ENCODE measurements at places on chromosomes 6 and 20.

GRCh38 chr6:4936681-4937041, 67.2 kb downstream of the RPP40 start:
- DNase-seq, result no peak

- no peak for DNase-seq
Observed at GRCh38 chr6:52360601-52361413, 1.1 kb upstream of the PAQR8 start.

DNA sequence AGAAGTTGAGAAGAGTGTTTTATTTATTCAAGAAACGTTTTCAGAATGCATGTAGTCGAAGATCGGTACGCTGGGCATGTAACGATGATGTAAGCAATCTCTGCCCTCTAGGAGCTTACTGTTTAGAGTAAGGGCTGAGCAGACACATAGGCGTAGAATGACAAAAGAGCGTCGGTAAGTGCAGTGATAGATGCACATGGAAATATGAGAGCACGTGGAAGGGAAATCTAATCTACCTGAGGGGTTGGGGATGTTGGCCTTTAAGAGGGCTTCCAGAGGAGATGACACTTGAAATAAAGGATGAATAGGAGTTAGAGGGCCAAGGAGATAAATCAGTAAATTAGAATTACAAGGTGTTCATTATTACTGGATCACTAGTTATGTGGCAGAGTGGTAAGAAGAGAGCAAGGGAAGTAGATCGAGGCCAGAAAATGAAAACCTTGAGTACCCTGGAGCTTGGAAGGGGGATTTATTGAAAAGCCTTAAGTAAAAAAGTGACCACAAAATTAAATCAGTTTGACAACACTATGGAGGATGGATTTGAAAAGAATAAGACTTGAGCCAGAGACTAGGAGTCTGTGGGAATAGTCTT, 782 bp downstream of the TRMT11 start:
- no peak for DNase-seq

DNA sequence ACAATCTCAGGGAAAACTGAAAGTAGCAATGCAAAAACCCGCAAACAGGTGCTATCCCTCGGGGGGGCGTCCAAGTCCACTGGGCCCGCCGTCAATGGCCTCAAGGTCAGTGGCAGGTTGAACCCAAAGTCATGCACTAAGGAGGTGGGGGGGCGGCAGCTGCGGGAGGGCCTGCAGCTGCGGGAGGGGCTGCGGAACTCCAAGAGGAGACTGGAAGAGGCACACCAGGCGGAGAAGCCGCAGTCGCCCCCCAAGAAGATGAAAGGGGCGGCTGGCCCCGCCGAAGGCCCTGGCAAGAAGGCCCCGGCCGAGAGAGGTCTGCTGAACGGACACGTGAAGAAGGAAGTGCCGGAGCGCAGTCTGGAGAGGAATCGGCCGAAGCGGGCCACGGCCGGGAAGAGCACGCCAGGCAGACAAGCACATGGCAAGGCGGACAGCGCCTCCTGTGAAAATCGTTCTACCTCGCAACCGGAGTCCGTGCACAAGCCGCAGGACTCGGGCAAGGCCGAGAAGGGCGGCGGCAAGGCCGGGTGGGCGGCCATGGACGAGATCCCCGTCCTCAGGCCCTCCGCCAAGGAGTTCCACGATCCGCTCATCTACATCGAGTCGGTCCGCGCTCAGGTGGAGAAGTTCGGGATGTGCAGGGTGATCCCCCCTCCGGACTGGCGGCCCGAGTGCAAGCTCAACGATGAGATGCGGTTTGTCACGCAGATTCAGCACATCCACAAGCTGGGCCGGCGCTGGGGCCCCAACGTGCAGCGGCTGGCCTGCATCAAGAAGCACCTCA, 166.3 kb downstream of the DTNBP1 start:
- no peak for DNase-seq

GRCh38 chr6:40881501-40881900, 157.5 kb downstream of the UNC5CL start:
- no peak for DNase-seq

- no peak for DNase-seq
Observed at GRCh38 chr20:9281803-9282202, 212.9 kb downstream of the PLCB4 start.

DNA sequence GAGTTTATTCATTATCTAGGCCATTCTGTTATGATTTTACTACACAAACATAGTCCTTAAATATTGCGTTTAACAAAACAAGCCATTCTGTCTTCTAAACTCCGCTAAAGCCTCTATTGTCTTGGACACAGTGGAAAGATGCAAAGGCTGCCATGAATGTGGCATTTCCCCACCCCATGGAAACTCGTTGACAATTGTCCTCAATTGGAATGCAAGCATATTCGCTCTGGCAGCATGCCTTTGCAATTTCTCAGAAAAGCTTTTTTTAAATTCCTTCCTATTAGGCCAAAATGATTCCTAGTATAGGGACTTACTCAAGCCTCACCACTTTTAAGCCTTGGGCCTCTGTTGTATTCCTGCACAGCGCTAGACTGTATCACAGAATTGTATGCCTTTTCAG, 22.8 kb downstream of the OR2A4 start:
- DNase-seq, result peak; percentile 3

DNA sequence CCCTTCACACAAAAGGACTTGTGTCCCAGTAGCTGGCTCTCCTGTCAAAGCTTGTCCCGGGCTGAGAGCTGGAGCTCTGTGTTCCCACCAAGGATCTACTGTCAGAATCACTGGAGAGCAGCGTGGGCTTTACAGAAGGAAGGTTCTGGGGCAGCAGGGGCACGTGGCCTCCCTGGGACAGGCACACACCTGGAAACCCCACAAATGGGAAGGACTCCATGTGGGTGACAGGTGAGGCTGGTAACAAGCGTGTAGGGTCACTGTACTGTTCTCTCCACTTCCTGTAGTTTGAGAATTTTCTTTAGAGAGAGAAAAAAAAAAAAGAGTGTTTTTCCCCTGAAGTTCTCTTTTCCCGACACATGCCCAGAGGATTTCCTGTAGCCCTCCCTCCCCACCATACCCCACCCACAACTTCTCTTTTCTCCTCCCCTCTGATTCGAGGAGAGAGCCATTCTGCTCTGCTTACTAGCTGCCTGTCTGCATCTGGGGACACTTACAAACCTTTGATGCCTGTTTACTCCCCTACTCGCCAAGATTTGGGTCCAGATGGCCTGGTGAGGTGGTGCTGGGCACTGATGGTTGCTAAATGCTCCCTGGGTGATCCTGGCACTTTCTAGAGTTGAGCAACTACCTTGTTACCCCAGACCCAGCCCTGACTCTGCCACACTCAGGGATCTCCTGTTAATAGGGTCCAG, 84.1 kb upstream of the SIRPA start:
- DNase-seq, result no peak

DNA sequence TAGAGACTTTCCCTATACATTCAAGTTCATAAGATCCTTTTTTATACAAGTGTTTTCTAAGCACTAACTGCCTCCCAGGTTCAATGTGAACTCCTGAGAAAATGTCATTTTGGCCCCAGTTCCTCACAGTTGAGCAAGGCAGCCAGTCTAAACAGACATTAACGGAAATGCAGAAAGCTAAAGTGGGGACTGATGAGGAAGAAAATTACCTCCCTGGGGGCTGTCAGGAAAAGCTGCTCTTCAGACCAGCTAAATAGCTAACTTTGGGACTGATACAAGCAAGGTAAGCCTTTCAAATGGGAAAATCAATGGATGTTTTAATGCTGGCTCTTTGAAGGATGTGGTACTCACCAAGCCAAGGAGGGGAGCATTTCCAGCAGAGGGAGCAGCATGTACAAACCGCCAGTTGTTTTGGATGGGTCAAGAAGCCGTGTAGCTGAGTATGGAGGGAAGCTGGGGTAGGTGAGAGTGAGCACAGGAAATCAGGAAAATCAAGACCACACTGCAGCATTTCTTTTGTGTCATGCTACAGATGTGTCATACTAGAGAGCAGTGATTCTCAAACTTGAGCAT, 180.8 kb upstream of the CHD6 start:
- no peak for DNase-seq

- DNase-seq, result no peak
Observed at GRCh38 chr20:4170621-4171537, 155.5 kb upstream of the RNF24 start.

DNA sequence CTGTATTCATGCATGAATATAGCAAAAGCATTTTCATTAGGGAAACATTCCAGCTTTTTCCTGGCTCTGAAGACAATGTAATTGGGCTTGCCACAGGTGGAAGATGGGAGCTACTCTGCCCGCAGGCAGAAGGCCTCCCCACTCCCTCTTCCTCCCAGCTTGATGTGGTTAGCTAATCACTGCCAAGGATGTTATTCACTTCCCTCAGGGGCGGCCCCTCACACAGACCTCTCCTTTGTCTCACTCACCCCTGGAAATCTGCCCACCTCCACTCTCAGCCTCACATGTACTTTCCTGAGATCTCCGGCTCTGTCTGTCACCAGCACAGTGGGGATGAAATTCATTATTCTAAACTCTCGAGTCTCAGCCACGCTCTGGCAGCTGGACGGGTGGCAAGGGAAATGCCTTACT, 100.7 kb downstream of the ANKRD60 start:
- peak; percentile 32 for DNase-seq

- DNase-seq, result no peak
Observed at GRCh38 chr20:3740615-3741301, 8.3 kb downstream of the HSPA12B start.

- DNase-seq, result no peak
Observed at GRCh38 chr20:43438578-43439316, 18.9 kb upstream of the SRSF6 start.

GRCh38 chr20:11891776-11892545, 25.7 kb upstream of the BTBD3 start:
- peak; percentile 77 for DNase-seq
